DMS53 (cell line): ENCODE measurements at places on chromosomes 1 and 21.

GRCh38 chr1:205579711-205580110, 52.1 kb downstream of the ELK4 start:
- DNase-seq, result no peak

DNA sequence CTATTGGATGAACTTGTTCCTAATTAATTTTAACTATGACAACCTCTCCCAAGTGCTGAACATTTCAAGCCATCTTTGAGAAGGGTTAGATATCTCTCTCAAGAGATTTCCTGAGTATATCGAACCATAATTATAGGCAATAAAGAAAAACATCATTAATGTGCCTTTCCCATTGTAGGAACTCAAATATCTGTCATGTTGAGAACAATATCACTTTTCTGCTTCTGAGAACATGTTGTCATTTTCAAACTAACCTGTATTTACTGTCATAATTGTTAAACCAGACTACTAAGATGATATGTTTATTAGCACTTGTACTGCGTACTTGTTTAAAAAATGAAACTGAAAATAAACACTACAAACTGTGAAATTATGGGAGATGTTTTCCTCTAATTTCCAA, 4.3 kb downstream of the EPS15 start:
- DNase-seq, result no peak

DNA sequence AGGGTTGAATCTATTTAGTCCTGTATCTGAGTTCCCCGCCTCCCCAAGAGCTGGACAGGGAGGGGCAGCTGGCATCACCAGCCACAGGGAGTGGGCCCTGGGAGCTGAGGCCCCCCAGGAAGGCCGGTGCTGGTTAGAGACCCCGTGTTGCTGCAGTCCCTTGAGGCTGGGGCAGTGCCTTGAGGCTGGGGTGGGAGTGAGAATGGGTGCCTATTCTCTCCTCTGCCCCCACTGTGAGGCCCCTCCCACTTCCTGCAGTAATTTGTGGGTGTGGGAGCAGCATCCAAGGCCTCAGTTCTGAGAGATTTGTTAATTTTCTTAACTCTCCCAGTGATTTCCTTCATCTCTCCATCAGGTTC, 2.5 kb upstream of the TRAPPC3 start:
- DNase-seq, result no peak

DNA sequence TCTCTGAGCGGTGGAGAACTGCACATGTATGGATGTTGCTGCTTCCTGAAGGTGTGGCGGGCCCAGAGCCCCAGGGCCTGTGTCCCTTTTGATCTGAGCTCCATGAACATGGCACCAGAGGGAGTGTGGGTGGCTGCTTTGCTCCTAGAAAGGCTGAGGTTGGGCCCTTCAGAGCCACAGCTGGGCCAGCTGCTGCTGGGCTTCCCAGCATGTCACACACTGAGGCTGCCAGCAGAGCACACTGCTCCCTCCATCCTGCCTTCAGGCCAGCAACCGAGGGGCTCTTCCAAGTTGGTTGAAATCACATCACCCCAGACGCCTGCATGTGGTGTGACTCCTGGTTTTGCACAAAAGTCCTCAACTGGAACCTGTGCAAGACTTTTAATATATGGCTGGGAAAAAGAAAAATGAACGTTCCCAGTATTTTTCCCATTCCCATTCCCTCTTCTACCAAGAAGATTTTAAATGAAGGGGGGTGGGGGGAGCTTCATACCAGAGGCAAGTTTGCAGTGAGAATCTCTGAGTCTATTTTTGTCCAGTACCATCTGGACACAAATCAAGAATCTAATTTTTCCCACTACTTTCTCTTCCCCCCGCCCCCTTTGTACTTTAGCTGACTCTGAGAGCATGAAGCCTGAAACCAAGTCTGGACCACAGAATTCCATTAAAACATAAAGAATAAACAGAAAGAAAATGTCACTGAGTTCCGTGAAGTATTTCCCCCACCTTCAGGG, 26.2 kb upstream of the NGF start:
- no peak for DNase-seq

DNA sequence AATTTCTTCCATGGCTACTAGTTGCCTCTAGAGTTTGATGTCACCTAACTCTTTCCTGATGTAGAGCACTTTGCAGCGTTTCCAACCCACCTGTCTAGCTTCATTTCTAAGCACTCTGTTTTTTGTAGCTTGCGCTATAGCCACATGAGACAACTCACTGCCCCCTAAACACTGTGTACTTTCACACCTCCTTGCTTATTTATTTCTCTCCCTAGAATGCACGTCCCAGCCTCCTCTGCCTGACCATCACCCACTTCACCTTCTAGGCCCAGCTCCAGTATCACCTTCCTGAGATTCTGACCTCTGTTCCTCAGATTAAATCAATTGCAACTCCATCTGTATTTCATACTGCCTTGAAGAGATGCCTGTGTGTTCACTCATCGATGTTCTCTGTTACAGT, 32.5 kb downstream of the MACF1 start:
- no peak for DNase-seq

DNA sequence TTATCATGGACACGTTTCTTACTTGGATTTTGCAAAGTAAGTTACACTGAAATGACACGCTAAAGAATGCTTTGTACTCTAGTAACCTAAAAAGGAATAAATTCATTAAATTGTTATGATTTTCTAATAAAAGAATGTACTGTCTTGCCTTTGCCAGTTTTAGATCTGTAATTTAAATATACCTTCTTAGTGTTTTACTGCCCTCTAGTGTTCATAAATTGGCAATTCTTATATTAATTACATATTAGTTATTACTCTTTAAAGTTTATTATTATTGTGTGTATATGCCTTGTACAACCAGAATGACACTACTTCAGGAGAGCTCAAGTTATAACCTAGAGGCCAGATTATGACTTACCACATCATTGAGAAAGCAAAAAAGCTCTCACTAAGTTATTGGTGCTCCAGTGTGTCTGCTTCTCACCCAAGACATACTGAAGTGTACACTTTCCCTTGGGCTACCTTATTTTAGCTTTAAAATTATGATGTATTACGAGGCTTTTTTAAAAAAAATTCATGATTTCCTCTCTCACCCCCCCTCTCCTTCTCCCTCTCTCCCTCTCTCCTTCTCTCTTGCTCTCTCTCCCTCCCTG, 169.9 kb downstream of the HS2ST1 start:
- peak; percentile 78 for DNase-seq

GRCh38 chr1:13968361-13968760, 268.4 kb downstream of the PRDM2 start:
- DNase-seq, result no peak

DNA sequence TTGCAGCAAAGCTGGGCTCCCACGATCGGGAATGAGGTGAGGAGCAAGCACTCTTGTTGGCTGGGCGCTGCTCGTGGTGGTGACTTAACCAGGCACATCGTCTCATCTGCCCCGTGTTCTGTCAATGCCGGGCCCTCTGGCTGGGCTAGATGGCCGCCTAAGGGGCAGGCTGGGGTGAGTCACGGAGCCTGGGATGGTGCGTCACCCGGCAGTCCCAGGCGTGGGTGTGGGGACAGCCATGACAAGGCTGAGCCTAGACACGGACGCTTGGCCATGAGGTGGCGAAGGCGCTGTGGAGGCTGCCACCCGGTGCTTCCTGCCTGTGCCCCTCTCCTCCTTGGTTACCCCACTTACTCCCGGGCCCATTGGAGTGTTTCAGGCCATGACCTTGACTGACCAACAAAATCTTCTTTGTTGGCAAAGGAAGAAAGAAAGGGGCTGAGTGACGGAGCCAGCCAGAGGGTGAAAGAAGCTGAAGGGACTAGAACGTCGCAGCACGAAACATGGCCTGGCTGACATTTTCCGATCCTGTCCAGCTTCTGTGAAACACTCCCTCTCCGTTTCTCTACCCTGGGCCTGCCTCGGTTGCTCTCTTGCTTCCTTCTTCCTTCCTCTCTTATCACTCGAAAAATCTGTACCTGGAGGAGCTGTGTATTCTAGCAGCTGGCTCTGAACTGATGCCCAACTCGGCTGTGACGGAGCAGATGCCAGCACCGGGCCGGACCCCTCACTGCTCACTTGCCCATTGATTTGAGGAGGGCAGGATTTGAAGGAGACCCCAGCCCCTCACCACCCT, 596 bp downstream of the CD247 start:
- no peak for DNase-seq

DNA sequence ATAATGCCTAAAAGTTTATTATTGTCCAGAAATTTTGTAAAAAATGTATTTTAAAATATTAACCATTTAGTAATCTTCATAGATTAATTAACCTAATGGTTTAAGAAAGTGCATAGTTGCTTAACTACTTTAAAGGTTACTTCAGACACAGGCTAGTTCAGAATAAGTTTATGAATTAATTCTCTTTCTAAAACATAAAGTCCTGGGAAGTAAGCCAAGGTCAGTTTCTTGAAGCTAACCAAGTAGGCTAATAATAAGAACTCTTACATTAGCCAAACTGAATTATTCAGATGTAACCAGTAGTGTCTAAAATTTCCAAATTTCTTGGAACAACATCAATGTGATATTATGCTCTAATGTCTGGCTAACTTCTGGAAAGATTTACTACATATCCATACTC, 790.4 kb downstream of the NCAM2 start:
- DNase-seq, result no peak

- DNase-seq, result no peak
These were observed 67.8 kb downstream of the ERG start for GRCh38 chr21:38430401-38430984.

- DNase-seq, result no peak
These were observed 68.5 kb upstream of the ZBTB18 start for GRCh38 chr1:243982447-243983018.

GRCh38 chr1:18724801-18725200, 94.2 kb downstream of the PAX7 start:
- no peak for DNase-seq

DNA sequence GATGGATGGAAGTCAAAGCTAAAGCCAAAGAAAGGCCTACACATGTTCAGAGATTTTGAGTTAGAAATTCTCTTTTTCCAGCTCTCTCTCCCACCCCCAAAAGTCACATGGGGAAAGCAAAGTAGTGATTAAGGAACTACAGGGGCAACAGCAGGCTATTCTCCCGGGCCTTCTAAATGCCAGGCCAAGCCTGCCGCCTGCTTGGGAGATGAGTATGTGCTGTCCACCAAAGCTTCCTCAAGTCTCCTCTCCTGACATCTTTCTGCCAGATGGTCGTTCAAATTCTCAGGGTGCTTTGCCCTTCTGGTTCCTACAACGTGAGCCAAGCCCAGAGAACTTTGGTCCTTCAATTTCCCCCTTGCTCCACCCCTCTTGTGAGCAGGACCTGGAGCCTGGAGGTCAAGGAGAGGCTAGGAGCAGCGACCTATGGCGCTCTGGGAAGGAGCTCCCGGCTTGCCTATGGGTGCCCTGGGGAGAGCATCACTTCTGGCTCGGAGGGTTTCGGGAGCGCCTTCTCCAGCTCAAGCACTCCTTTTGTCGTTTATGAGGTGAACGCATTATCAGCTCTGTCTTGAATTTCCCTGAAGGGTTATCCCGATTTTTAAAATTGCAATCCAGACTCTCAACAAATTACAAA, 4.4 kb upstream of the PRRX1 start:
- no peak for DNase-seq

DNA sequence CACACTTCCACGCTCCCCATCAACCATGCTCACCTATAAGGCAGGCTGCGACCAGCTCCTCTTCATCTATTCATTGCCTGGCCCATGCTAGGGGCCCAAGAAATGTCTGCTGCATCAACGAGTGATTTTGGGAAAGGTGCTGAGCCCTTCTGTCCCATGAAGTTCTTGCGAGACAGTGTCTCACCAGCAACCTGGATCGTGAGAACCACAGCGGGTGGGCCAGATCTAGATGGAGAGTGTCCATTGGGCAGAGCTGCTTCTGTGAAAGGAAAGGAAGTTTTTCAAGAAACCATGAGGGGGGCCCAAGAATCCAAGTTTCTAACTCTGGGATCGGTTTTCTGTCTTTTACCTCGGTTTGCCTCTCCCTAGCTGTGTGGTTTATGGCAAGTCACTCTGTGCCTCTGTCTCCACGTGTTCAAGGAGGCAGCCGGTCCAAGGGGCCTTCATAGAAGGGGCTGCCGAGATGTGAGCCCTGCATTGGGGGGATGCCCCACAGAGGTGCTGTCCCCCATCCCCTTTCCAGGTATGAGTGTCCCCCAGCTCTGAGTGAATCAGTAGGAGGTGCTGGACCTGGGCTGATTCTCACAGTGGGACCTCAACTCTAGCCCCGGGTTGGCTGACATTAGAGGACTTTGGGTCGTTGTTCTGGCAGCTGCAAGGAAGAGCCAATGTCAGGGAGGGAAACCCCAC, 8.3 kb upstream of the PADI1 start:
- no peak for DNase-seq

DNA sequence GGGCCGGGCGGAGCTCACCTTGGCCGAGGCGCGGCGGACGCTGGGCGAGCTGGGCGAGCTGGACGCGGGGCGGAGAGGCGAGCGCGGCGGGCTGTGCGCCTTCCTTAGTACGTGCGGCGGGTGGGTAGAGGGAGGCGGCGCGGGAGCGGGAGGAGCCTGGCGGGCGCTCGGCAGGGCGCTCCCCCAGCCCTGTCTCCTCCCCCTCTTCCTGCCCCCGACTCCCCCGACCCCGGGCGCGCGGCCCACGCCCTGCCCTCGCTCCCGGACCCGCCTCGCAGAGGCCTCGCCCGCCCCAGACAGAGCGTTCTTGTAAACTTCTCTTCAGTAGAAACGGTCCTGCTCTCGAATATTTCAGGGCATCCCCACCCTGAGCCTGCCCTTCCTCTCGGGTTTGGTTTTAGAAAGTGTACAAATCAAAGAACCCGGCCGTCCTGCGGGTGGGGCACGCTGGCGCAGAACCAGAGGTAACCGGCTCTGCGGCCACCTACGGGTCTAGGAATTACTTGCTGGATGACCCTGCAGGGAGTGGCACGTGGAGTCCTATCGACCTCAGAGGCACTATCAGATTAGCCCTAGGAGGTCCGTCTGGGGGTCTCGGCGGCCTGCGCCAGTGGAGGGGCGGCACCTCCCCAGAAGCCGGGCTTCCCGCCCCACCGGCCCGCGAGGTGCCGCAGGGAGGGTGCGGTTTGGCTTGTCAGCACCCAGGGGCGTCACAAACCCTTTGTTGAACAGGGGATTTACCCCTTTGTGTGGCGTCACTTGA, at the start of gene S100A10:
S100A10 (minus strand) TSS at position 126 of the 763 bp plus-strand sequence. CDS start 7,629 bp downstream, outside the sequence.
- DNase-seq, result peak; percentile 78

- DNase-seq, result peak; percentile 81
These were observed 18.9 kb downstream of the PGBD2 start for GRCh38 chr1:248924696-248925532.

GRCh38 chr1:155295183-155295941, 5.9 kb downstream of the PKLR start:
- DNase-seq, result no peak

DNA sequence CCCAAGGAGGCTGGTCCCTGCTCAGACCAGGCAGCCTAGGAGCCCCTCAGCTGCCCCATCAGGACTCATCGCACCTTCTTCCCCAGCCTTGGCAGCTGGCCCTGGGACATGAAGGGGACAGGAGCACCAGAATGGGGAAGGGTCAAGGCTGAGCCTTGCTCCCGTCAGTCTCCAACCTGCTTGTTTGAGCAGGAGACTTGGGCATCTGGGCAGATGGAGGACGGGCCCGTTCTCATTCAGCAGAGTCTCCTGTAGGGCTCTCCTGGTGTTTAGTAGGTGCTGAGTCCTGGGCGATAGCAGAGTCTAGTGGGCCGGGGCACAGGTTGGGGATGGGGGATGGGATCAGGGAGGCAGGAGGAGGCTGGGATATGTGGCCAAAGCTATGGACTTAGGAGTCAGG, 47.4 kb upstream of the WNT4 start:
- no peak for DNase-seq
